ENCODE measurements at places on chromosomes 13 and 19. TPM values are rescaled to one million over a fixed set of nuclear protein-coding genes. Genes with fewer than 3 reads are reported as not detected.

GRCh38 chr19:11375143-11375948 is 880 bp downstream of the SWSAP1 start:
- peak; percentile 86 for DNase-seq

NLRP12 gene
- not detected for total RNA-seq

FCAR gene
- total RNA-seq: not detected

C19orf67 gene
- not detected for total RNA-seq

GRCh38 chr13:36158611-36159010 is 27.4 kb upstream of the DCLK1 start:
- DNase-seq: no peak

HRC gene
- not detected for total RNA-seq

DNA sequence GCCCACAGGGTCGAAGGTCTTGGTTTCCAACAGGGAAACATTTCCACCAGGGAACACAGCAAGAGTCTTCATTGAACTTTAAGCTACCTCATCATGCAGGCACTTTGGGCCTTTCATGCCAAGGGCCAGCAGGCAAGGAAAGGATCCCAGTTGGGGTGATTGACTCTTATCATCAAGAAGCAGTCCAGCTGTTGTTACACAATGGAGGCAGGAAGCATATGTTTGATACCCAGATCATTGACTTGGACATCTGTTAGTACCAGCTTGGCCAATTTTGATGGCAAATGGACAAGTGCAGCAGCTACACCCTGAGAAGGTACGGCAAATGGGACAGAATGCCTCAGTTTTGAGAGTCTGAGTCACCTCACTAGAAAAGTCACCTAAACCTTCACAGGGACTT is 10.9 kb upstream of the RCBTB1 start:
- DNase-seq: no peak

DNA sequence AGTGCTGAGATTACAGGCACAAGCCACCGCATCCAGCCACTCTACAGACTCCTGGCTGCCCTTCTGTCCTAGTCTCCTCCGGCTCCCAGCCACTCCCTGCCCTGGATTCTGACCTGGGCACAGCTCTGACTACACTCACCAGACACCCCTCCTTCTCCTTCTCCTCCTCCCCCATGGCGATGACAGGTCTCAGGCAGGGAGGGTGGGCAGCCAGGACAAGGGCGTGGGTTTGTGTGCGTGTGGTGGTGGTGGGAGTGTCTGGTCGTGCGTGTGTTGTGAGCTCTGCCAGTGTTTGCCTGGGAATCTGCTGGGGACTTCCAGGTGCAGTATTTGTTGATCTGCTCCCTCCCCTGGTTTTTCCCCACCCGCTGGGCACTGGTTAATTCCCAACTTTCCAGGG is 3.0 kb upstream of the NCCRP1 start:
- peak; percentile 62 for DNase-seq

OR1I1 gene
- not detected for total RNA-seq

FAM98C gene
- total RNA-seq: 21.2 TPM

DNA sequence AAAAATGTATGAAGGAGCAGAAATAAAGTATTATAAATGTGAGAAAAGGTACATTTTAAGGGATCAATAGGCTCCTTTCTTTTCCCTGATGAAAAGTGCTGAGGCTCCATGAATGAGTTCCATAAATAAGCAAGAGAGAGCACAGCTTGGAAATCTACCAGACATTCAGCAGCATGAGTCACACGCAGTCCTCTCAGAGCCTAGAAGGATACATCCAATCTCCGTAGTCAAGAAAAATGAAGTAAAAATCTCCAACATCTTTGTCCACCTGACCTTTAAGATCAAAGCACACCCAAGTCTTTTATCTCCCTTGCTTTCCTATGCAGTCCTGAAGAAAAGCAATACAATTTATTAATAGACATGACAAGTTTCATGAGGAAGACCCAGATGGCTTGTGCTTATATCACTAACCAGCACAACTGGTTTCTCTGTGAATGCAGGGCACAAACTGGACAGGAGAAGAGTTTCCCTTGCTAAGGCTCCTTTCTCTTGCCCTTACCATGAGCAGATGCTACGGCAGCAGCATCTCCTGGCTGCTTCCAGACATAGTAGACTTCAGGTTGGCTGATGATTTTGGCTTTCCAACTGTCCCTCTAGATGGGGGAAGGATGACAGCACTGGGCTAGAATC is 730.8 kb downstream of the EFNB2 start:
- no peak for DNase-seq

DNA sequence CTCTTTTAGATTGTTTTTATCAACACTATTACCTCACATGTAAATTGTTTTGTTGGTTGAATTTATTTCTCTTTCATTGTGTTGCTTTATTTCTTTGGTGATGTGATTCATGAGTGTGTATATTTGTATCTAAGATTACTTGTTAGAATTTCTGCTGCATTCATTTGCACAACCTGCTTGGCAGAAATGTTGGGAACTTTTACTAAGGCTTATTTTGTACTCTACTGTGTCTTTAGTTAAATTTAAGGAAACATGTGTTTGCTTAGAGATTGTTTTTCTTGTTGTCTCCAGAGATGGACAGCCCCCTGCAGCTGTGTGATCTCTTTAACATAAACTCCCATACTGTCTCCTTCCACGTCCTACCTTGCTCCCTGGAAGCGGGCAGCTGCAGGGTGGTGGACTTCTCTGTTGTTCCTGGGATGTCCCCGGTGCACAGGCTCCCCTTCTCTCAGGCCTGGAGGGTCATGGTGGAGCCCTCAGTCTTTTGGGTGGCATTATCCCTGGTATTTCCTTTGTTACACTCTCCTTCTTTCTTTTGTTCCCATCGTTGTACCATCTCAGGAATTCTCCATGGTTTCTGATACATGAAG is 212.0 kb upstream of the SPRY2 start:
- DNase-seq: no peak

DNA sequence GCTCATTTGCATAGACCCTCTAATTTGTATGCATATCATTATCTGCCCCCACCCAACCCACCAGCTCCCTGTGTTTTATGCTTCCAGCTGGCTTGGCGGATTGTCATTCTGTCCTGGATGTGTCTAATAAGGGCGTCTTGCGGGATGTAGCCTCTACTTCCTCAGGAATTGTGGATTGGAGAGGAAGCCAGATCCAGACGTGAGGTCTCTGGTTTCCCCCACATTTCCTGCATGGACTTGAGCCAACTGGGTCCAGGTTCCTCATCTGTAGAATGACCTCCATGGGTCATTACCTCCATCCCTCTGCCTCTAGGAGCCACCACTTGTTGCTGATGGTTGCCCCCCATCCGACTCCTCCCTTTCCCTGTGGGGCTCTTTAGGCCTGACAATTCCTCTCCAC is 7.3 kb downstream of the TNFSF14 start:
- DNase-seq: no peak

IRS2 gene
- total RNA-seq: 24.1 TPM

DNA sequence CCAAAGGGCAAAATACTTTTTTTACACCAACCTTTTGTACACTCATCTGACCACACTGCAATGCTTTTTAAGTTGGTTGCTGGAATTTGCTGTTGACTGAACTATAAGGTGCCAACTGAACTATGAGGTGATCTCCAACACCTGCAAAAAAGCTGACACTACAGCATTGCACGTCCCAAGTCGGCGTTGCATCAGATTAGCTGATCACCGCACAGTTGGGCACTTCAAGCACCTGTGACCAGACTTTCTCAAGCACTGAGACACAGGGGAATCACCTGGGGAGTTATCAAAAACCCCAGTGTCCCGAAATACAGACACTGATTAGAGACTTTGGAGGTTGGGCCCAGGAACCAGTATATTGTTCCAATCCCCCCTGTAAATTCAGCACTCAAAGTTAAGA is 1.1 kb downstream of the NLRP11 start:
- DNase-seq: no peak

- DNase-seq: no peak
These were observed at the start of gene FPR2 for GRCh38 chr19:51760697-51761356. Gene FPR2 (plus strand): TSS chr19:51761180. CDS start chr19:51768659, 7,479 bp downstream.

- DNase-seq: peak; percentile 76
These were observed 935 bp downstream of the ARID3A start for GRCh38 chr19:926589-927350.

GRCh38 chr13:26442541-26442940 is 114.9 kb upstream of the WASF3 start:
- DNase-seq: no peak

TMEM272 gene
- 0.37 TPM for total RNA-seq

- peak; percentile 47 for DNase-seq
These were observed 236 bp upstream of the TINCR start for GRCh38 chr19:5567970-5568407.

GRCh38 chr19:51108805-51109146 is 567 bp upstream of the CTU1 start:
- DNase-seq: no peak

RUVBL2 gene
- 68.7 TPM for total RNA-seq

DNA sequence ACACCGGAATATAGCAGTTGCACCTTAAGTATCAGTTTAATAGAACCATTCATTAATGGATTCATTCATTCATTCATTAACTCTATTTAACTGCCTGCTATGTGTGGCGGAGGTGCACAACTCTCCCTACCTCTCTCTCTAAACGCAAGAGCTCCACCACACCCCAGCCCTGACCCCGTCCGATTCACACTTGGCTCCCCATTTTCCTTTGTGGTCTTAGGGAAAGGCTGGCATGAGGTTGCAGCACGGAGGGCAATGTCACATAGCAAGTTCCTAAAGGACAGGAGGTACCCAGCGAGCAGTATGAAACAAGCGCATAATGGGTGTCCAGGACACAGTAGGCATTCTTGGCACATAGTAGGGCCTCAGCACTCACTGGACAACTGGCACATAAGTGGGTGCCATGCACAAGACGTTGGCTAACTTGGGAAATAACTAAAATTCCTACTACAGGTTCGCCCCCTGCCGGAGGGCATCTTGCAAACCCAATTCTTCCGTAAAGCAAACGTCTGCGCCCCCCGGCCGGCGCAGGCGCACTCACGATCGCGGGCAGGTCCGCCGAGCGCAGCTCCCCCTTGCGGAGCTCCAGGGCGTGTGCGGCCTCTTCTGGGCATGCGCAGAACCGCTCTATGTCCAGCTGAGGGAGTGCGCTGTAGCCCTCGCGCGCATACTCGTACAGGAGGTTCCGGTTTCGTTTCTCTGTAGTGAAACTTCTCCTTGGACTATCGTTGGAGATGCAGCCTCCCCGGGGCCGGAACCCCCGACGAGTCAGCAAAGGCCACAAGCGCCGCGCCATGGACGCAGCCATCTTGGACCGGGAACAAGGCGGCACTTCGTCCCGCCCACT is at the start of gene SARS2:
Gene SARS2, minus strand, starts transcription at position 835 of the 847 bp plus-strand sequence. Its CDS starts 27 bp downstream, at position 808.
- DNase-seq: peak; percentile 91

GRCh38 chr19:44587963-44588770 is 25.2 kb upstream of the IGSF23 start:
- no peak for DNase-seq

TMEM145 gene
- total RNA-seq: not detected

DNA sequence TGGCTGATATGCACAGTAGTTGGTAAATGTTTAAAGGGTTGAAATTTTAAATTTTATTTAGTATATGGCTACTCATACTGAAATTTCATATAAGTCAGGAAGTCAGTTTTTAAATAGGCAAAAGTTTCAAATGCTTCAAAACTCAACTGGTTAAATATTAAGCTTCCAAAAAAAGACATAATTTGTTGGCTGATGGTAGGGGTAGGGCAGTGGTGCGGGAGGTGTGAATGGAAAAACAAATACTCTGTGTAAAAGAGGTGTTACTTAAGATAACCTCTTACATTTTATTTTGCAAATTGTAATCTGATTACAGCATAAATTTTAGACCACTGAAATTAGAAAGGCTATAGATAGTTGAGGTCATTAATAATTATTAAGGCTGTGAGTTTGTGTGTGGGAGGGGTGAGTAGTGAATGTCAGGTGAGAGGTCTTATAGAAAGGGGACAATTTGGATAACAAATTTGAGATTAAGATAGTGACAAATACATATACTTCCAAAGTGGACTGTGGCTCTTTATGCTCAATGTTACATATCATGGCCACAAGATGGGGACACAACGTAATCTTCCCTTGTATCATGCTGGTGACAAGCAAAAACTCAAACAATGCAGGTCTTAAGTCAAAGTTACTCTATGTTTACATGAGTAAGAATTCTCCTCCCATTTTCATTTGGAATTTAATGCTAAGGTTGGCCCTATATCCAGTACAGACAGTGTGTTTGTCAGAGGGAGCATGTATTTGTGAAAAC is 36.6 kb upstream of the OXGR1 start:
- no peak for DNase-seq

- no peak for DNase-seq
These were observed 757 bp downstream of the FBN3 start for GRCh38 chr19:8148410-8149260.

GRCh38 chr19:45477713-45478453 is 10.1 kb downstream of the FOSB start:
- DNase-seq: no peak

PCDH8 gene
- total RNA-seq: not detected

DNA sequence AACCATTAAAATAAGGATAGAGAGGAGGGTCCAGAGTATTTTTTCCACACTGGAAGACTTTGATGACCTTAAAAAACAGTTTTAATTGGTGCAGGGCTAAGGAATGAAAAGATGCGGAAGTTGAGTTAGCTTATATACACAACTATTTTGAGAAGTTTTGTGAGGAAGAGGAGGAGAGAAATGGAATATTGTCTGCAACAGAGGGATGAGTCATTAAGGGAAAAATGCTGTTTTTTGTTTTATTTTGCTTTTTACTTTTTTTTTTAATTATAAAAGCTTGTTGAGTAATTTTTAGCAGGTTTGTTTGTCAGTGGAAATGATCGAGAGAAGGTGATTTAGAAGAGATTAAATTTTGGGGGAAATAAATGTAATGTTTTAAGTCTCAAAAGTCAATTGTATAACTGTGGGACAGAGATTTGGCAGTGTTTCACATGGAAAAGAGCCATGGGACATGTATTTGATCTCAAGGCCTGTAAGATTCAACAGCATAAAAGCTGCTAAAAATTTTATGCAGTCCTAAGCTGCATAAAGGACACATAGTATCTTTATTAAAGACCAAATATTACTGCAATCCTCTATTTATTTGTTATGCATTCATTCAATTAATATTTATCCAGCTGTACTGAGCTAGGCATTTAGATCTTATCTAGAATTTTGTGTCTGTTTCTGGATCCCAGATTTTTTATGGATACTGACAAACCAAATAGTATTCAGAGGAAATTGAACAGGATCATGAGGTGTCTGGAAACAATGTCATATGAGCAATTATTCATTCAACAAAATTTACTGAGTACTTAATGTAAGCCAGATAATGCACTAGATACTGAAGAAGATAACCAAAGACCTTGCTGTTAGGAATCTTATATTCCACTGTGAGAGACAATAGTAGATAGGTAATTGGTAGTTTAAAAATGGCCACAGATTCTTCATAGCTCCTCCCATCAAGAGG is 72.7 kb downstream of the DNAJC15 start:
- no peak for DNase-seq

ZNF470 gene
- total RNA-seq: 1.8 TPM

- DNase-seq: no peak
These were observed 29.5 kb downstream of the LTBP4 start for GRCh38 chr19:40630571-40631160.

RLN3 gene
- not detected for total RNA-seq

All from stomach (tissue), 19 donors.